ENCODE measurements at places on chromosomes 3 and 15.
A peak's percentile ranks its signal among the peaks of the same experiment; 100 is the strongest.

DNA sequence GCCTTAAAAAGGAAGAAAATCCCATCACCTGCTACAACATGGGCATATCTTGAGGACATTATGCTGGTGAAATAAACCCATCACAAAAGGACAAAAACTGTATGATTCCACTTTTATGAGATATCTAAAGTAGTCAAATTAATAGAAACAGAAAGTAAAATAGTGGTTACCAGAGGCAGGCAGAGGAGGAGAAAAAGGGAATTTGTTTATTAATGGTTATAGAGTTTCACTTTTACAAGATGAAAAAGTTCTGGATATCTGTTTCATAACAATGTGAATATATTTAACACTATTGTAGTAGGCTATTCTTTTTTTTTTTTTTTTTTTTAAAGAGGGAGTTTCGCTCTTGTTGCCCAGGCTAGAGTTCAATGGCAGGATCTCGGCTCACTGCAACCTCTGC, 40.4 kb downstream of the DPH3 start:
- no peak for DNase-seq

GRCh38 chr15:63553388-63553791, 43.8 kb upstream of the FBXL22 start:
- DNase-seq, result no peak

- DNase-seq, result no peak
Measured at GRCh38 chr3:134432236-134432635, 53.5 kb downstream of the ANAPC13 start.

DNA sequence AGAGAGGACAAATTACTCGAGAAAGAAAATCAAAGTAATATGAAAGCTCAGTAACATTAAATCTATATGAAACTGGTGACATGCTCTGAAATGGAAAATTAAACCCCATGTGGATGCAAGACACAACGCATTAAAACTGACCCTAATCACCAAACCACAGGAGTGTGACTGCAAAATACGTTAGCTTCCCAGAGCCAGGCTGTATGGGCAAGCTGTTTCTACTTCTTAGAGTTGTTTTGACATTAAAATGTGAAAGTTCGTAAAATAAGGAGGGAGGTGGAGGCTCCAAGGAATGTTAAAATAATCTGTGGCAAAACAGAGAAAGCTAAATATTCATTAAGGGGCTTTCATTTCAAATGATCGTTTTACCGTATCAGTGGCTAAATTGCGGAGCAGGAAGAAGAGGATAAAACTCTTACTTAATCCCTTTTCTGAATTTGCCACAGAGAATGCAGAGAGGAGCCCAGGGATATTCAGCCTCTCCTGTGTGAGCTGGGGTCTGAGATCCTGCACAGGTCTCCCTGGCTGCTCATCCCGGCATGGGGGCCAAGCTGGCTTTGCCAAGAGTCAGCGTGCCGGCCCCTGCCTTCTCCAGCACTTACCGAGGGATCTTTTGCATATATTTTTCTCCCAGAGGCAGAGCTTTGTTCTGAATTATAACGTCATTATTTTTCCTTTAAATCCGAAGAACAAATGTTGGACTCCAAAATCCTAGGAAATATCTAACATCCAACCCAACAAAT, 239.8 kb upstream of the THBS1 start:
- no peak for DNase-seq

DNA sequence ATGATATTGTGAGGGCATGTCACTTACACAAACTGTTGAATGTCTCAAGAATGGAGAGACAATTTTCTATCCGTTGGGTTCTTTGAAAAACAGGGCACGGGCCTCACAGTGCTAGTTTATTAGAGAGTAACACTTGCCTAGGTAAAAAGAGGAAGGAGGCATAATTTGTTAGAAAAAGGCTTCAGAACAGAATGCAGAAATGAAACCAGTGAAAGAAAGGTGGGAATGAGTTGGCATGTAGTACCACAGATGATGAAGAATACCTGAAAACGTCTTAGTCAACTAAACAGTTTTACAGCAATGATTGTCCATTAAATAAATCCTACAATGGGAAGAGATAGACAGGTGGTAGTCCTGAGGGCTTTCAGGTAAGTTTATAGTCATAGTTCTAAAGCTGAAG, 1399.7 kb upstream of the CADM2 start:
- DNase-seq, result no peak

GRCh38 chr3:49244581-49245205, 32.3 kb downstream of the C3orf62 start:
- no peak for DNase-seq

- DNase-seq, result no peak
Measured at GRCh38 chr3:141878817-141879216, 2.4 kb downstream of the ATP1B3 start.

- DNase-seq, result no peak
Measured at GRCh38 chr15:48891232-48891765, 13.4 kb downstream of the EID1 start.

- DNase-seq, result no peak
Measured at GRCh38 chr3:3027976-3028567, 82.1 kb downstream of the IL5RA start.

DNA sequence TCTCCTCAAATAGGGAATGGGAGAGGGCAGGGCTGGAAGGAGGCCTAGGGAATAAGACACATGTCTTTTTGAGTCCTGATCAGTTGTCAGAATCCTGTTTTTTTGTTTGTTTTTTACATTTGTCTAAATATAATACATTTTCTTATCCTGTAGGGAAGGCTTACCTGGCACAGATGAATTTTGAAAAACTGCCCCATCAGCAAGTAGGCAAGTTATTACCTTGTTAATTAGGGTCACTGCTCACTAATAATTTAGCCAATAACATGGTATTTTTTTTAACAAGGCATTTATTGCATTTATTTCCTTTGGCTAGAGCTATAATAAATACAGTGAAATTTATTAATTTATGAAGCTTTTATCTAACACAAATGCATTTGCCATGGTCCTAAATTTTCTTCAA, 423.2 kb upstream of the ONECUT1 start:
- DNase-seq, result no peak

- no peak for DNase-seq
Measured at GRCh38 chr3:2853651-2854050, 256.5 kb downstream of the IL5RA start.

GRCh38 chr3:69326855-69327300, 59.0 kb downstream of the FRMD4B start:
- no peak for DNase-seq

- DNase-seq, result no peak
Measured at GRCh38 chr15:83030021-83030420, 18.6 kb upstream of the C15orf40 start.

GRCh38 chr3:123755085-123755484, 129.0 kb downstream of the MYLK start:
- no peak for DNase-seq

- DNase-seq, result no peak
Measured at GRCh38 chr3:58041826-58042324, 33.7 kb downstream of the FLNB start.

DNA sequence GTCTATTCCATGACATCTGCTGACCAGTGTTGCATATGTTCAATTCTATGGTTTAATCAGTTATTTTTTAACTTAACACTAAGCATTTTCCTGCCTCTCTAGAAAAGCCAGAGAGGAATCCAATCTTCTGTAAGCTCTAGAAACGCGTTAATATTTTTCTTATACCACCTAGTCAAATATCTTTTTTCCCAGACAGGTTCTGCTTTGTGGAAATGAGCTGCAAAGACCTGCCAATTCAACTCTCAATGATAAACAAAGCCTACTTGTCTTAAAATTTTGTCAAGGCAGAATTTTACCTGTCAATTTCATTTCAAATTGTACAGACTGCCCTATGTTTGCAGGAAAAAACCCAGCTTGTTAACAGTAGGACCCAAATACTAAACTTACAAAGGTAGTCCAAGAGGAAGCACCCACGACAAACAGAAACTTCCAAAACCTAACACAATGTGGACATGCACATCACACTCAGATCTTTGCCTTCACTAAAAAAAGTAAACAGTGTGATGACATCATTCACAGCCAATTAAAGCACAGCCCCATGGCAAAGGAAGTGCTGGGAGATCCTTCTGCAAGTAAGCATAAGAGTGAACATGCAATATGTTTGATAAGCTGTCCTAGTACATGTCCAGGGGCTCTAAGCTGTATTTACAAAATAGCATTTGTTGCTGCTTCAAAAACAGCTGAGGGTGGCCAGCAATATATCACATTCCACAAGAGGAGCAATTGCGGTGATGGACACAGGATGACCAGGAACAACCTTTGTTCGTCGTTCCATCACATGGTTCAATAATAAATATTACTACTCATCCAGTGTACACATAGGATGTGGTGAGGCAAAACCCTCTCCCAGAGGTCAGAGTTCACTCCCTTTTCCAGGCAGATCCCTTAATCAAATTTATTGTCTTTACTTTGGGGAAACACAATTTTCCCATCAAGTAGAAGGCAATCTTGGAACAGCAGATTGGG, 139.4 kb upstream of the TSC22D2 start:
- no peak for DNase-seq

GRCh38 chr3:52671676-52672075, 14.0 kb downstream of the PBRM1 start:
- DNase-seq, result no peak

DNA sequence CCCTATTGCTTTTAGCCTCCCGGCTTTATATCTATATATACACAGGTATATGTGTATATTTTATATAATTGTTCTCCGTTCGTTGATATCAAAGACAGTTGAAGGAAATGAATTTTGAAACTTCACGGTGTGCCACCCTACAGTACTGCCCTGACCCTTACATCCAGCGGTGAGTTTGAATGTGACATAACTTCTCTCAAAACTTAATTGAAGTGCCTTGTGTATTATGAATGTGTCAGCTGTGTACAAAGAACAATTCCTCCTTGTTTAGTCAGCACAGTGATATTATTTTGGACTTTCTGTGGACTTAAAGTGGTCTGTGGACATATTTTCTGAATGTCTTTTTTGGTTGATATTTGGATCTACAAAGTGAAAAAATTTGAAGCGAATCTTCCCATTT, 220 bp downstream of the TP63 start:
- DNase-seq, result no peak

DNA sequence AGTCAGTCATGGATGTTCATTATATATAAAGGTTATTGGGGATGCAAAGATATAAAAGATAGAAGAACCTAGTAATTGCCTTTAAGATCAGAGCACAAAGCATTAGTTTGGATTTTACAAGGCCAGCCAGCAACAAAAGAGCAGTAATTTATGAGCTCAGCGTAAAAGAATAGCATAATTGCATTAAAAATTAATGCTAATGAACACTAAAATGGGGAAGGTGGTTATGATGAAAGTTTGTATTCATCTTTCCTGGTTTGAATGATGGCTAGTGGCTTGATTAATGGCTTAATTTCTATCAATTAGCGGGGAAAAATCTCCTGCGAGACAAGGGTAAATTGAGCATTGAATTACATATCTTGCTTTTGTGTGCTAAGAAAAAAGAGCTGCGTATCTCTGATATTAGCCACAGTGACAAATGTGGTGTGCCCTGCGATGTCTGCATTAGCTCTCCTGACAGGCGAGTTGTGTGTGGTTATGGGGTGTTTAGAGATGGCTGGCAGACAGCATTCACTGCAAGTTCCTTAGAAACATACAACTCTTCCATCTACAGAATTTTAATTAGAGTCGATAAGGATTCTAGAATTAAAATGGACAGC, 42.8 kb upstream of the MLF1 start:
- DNase-seq, result no peak

DNA sequence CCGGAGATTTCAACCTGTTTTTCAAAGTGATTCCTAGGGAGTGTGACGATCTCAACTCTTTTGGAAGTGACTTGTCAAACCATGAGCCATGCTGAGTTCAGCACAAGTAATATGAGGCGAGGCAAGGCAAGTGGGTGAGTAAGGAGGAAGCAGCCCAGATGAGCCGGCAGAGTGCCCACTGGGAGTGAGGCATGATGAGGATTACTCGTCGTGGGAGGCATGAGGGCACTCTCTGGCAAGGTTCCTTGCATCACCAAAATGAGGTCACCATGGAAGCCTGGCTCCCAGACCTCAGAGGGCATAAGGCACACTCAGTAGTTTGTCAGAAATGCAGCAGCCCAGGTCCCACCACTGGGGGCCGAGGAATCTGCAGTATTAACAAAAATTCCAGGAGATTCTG, 636.1 kb downstream of the MAGI1 start:
- no peak for DNase-seq

DNA sequence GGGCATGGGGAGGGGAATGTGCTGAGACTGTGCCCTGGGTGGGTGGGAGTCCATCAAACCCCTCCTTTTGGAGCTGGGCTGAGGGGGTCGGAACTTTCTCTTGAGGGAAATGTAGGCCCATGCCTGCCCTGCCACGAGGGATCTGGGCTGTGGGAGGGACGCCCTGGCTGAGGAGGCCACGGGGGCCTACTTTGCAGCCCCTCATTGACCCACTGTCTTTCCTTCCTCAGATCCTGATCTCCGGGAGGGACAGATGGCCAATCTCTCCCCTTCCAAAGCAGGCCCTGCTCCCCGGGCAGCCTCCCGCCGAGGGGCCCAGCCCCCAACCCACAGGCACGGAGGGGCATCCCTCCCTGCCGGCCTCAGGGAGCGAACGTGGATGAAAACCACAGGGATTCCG, 25.3 kb downstream of the LOXL1 start:
- DNase-seq, result no peak

GRCh38 chr15:68497206-68497910, 65.4 kb upstream of the ITGA11 start:
- no peak for DNase-seq

DNA sequence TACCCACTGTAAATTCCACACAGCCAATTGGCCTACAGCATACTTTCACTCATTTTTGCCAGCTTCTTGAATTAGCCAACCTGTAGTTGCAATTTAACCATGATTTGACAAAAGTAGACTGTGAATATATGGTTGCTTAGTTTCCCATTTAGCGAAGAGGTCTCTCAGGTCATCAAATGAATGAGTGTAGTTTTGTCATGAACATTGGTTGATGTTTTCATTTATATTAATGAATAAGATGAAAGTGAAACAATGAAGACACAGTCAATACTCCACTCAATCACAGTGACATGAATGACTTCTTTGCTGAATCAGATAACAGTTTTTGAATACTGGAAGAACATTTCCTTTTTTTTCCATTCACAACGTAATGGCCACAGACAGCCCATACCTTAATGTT, 15.3 kb upstream of the FAM3D start:
- DNase-seq, result no peak

- DNase-seq, result no peak
Measured at GRCh38 chr3:13107661-13108060, 34.4 kb upstream of the IQSEC1 start.

- no peak for DNase-seq
Measured at GRCh38 chr3:52537165-52537620, 788 bp downstream of the UQCC5 start.

- DNase-seq, result peak; percentile 48
Measured at GRCh38 chr15:70258369-70259027, 160.8 kb upstream of the TLE3 start.

- no peak for DNase-seq
Measured at GRCh38 chr3:58152225-58153015, 58.4 kb downstream of the DNASE1L3 start.

- no peak for DNase-seq
Measured at GRCh38 chr3:157125101-157125500, 34.8 kb downstream of the CCNL1 start.

All from CD4-positive, alpha-beta T cell (primary cell).